ENCODE measurements at places on chromosomes 11 and 22.

DNA sequence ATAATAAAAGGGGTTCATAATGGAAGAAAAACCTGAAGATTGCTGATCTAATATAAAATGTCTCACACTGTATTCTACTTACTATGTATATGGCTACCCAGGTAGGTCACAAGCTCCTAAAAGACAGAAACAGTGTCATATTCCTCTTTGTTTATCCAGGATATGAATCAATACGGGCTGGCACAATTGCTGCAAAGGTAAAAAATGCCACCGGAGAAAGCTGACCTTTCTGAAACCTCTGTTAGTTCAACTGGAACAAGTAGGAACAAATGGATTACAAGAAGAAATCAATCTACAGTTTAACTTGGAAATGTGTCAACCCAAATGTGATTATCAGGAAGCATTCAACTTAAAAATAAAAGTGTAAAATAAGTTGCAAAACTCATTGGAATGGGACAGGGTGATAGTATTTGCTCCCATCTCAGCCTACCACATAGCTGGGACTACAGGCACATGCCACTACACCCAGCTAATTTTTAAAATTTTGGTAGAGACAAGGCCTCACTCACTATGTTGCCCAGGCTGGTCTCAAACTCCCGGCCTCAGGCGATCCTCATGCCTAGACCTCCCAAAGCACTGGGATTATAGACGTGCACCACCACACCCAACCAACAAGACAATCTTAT, 27.6 kb downstream of the SLC35F2 start:
- no peak for ATAC-seq

GRCh38 chr22:44758344-44758973, 6.1 kb downstream of the ARHGAP8 start:
- ATAC-seq, result no peak

DNA sequence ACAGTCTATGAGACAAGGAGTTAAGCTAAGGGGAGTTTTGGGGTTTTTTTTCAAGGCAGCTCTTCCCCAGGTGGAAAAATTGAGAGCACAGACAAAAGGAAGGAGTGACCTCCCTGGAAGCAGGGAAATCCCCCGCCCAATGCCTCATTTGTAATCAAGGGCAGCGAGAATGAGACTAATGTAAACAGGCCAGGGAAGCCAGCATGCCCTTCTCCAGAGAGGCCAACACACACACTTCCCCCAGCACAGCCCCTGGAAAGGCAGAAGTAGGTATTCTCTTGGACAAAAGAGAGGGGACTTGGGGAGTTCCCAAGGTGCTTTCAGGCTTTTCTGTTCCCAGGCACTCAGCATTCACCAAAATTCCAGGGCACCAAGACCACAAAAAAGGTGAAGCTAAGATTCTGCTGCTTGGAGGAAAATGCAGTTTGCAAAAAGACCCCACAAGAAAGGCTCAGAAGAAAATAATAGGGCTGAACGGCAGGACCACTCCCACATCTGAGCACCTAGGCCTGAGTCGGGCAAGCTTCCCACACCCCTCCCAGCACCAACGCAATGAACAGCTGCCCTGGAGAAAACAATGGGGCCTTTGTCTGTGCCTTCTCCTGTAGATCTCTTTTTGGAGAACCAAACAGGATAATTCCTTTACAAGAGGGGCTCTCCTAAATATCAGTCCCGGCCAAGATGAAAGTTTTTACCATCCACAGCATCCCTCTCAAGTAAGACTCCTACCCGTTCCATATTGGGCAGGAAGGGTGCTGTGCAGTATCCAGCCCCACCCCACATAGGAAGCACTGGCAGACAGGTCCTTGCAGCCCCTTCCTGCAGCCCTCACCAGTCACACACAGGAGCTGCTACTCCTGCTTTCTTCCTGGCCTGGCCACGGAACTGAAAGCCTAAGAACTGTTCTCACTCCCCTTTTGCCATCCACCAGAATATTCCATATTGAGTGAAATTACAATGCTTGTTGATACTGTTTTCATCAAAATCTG, 70.7 kb upstream of the AKIP1 start:
- ATAC-seq, result no peak

DNA sequence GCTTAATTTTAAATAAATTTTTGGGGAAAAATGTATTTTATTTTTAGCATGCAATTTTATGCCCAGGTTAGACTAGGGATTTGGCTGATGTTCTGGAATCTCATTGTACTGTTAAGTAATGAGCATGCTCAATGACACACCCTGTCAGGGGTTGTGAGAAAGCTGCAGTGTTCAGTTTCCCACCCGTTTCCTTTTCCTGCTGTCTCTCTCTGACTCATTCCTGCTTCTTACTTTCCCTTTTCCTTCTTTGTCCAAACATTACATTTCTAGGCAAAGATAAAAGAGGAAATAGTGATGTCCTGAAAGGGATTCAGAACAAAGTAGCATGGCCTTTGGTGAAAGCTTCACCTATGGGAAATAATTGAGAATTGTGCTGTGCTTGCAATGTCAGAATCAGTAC, 22.7 kb downstream of the OOSP3 start:
- ATAC-seq, result no peak

DNA sequence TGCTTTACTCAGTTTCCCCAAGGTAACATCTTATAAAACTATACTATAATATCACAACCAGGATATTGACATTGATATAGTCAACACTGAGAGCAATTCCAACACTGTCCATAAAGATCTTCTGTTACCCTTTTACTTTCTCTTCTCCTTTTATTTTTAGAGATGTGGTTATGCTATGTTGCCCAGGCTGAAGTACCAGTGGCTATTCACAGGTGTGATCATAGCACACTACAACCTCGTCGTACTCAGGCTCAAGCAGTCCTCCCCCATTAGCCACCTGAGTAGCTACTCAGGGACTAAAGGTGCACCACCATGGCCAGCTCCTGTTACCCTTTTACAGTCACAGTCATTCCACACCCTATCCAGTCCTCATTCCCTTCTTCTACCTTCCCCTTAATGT, 119.7 kb downstream of the CWF19L2 start:
- no peak for ATAC-seq

GRCh38 chr11:69209421-69210309, 53.9 kb downstream of the SMIM38 start:
- ATAC-seq, result no peak

DNA sequence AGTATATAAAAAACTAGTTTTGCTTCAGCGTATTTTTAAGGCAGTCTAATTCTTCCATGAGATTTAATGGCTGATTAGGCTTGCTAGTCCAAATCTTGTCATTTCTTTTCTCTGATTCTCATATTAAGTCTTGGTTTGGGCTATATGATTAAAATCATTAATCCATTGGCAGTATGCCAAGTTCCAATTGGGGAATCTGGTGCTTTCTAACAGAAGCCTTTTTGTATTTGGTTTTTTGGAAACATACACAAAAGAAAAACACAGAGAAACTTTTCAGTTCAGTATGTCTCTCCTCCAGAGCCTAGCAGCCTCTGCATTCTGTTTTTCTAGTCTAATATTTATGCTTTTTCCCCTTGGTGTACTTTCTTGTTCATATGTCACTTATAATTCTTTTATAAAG, 37.9 kb downstream of the SWAP70 start:
- no peak for ATAC-seq

GRCh38 chr11:93984196-93984567, 37.0 kb upstream of the HEPHL1 start:
- ATAC-seq, result no peak

GRCh38 chr11:35390737-35391682, 28.3 kb downstream of the SLC1A2 start:
- ATAC-seq, result peak; percentile 82

DNA sequence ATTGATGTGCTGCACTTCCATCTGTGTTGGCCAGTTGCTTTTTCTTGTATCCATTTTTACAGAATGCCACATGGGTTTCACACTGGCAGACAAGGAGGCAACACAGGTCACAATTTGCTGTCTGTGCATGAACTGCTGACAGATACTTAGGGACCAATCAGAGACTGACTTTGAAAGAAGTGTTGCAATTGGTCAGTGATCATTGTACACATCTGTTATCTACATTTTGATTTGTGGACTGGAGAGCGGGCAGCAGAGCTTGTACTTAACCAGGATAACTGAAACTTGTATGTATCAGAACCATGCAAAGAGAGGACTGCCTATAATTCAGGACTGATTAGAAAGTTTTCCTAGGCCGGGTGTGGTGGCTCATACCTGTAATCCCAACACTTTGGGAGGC, 21.8 kb downstream of the PRR5 start:
- ATAC-seq, result no peak

- no peak for ATAC-seq
These were observed 359.0 kb downstream of the JRKL start for GRCh38 chr11:96748639-96749370.

DNA sequence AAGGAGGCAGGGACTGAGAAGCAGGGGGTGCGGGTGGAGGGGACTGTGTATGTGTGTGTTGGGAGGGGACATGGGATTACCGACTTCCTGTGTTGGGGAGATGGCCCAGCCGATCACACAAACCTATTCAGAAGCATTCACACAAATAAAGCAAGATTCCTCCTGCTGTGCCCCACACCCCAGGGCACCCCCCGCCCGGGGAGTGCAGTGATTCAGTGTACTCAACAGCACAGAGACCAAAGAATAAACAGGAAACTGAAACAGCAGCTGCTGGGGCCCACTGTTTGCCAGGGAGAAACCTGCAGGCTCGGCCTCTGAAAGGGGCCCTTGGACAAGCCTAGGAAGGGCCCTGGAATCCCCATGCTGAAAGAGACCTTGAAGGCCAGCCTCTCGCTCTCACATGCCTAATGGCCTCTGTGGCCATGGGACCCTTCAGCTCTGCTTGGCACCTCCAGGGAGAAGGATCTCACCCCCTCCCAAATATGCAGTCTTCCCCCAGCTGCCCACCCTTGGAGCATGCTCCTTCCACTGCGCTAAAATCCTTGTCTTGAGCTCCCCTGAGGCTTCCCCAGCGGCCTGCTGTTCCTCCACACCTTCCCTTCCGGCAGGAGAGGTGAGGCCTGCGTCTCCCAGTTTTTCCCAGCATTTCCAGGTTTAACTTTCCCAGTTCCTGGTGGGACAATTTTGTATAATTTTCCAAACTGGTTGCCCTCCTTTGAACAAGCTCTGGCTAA, 72.9 kb downstream of the CSNK2A3 start:
- peak; percentile 17 for ATAC-seq

DNA sequence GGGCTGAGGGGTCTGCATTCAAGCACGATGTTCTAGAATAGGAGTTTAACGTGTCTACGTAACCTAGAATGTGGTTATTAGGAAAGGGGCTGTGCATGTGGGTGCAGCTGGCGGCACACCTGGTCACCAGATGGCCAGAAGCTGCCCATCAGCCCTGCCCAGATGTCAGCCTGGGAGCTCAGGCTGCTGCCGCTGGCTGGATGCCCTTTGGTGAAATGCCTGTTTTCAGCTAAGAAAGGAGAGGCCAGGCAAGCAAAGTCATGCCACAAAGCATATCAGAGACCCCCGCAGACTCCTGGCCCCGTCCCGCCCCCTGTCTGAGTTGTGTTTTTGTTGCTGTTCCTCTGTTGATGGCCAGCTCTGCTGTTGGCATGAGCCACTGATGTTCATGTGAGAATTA, 11.3 kb upstream of the ADORA2A start:
- no peak for ATAC-seq

GRCh38 chr22:42313804-42314581, 43.5 kb upstream of the TCF20 start:
- peak; percentile 25 for ATAC-seq

DNA sequence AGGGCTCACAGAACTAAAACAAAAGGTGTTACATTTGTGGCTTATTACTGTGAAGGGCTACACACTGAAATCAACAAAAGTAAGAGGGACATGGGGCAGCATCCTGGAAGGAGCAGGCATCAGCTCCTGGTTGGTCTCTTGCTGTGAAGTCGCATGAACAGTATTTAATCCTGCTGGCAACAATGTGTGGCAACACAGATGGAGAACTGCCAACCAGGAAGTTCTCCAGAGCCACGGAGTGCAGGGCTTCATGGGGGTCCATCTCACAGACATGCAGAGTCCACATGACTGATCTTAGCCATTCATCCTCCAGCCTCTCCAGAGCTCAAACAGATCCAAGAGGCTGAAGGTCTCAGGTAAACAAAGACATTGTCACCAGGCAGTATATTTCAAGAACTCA, 32.8 kb upstream of the FGF3 start:
- ATAC-seq, result no peak

- ATAC-seq, result no peak
These were observed 140.8 kb upstream of the ARHGAP20 start for GRCh38 chr11:110852921-110853490.

GRCh38 chr11:15617126-15617525, 502.4 kb downstream of the INSC start:
- ATAC-seq, result no peak

DNA sequence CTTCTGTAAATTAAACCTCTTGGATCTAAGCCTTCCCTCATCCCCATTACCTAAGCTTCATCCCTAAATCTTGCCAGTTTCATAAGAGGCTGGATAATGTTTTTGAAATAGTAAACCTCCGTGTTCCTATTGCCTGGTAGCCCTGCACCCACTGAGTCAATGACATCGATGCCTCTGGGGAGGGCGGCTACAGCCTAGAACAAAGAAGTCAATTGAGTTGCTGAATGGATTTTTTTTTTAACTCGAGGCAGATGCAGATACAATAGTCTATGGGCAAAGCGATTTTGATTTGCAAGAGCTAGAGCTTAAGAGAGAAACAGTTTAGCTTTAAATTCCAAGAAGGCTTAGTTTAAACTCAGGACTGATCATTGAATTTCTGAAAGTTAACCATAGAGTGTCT, 121.3 kb downstream of the NECTIN1 start:
- ATAC-seq, result no peak

DNA sequence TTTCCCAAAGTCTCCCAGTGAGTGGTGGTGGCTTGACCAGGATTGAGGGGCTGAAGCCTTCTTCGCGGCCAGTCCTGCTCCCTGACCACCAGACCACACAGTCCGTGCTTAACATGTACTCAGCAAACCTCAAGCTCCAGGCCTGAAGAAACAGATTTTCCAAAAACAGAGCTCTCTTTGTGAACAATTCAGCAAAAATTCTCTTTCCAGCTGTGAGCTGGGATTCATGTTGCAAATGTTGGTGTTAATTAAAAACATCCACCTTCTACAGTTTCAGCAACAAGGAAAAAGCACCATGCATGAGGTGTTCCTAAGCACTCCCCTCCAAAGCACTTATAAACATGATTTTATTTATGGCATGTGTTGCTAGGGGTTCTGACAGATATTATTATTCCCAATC, 129.5 kb downstream of the ETS1 start:
- ATAC-seq, result no peak

- no peak for ATAC-seq
These were observed 137.7 kb downstream of the WT1 start for GRCh38 chr11:32297611-32298011.

DNA sequence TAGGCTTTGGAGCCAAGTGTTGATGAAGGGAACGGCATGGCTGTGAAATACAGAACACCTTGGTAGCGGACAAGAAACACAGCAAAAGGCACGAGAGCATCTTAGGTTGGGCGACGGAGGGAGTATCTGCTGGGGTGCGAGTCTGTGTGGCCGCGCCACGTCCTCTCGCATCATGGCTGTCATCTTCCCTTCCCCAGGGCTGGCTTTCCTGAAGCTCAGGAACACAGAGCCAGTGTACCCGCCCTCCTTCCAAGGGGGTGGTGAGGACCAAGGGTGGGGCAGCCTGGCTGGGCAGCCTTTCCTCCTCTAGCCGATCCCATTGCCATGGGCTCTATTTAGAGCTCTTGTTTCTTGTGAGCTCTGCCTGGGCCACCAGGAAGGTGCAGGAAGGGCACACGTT, 154.4 kb downstream of the FEZ1 start:
- ATAC-seq, result no peak

GRCh38 chr22:42863349-42863961, 6.4 kb upstream of the ARFGAP3 start:
- ATAC-seq, result peak; percentile 74

Measured in activated CD4-positive, CD25-positive, alpha-beta regulatory T cell treated with anti-CD3 and anti-CD28 coated beads, Interleukin-2, amount 50 U/mL, for 24 hours (primary cell).